ENCODE measurements at places on chromosomes 12 and 14.
A peak's percentile ranks its signal among the peaks of the same experiment; 100 is the strongest.

DNA sequence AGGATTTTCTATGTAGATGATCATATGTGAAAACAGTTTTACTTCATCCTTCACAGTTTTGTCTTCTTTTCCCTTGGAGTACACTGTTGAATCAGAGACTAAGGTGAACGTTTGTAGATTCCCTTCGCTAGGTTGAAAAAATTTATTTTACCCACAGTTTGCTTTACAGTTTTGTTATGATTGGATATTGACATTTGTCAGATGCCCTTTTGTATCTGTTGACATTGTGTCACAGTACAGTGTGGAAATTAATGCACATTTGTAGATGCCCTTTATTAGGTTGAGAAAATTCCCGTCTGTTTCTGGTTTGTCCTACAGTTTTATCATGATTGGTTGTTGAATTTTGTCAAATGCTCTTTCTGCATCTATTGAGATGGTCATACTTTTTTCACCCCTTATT, 13.3 kb downstream of the G2E3 start:
- DNase-seq = no peak

DNA sequence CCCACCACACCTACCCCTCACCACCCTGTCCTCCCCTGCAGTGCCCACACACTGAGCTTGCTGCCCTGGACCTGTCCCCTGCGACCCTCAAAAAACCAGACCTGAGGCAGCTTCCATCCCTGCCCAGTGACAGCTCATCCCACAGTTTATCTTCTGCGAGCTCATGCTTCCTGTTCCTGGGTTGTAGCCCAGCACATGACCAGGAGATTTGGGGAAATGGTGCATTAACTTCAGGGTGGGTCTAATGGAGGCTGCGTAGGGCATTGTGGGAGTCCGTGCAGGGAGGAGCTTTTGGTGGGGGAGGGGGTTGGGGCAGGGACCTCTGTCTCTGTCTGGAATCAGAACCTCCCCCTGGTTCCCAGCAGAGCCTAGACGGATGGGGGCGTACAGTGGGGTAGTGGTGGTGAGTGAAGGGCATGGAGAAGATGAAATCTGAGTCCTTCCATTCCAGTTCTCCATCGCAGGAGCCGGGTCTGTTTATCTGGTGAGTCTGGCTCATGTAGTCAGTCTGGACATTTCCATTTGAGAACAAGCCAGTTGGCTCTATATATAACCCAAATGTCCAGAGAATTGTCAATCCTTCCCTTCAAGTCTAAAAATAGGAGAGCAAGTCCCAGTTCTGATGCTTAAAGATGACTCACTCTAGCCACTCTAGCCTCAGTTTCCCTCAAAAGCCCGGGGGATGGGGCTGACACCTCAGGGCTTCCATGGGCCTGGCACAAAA, 270.9 kb downstream of the CACNA1C start:
- no peak for DNase-seq

GRCh38 chr12:29566441-29566840, 69.0 kb upstream of the OVCH1 start:
- DNase-seq = no peak

GRCh38 chr12:45540661-45541341, 188.7 kb upstream of the ARID2 start:
- DNase-seq = no peak

DNA sequence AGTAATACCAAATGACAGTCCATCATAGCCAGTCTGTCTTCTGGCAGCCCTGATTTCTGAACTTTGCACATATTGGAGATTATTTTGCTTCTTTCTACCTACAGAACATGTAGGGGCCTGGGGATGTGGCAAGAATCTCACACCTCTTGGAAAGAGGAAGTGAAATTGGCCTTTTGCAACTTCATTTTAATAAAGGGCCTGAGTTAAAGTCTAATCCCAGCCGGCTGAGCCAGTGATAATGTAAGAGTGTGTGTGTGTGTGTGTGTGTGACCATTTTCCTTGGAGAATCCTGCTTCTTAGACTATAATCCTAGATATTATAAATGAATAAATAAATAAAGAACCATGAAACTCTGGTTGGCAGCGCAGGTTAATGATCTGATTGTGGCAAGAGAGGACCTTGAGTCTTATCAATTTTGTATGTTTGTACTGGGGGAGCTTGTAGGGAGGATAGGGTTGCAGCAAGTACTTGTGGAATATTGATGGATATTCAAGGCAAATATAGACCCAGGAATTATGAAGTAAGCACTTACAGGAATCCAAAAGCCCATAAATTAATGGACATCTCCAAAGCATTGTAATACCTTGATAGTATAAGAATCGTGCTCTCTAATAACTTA, 233.2 kb upstream of the AMIGO2 start:
- DNase-seq = no peak

DNA sequence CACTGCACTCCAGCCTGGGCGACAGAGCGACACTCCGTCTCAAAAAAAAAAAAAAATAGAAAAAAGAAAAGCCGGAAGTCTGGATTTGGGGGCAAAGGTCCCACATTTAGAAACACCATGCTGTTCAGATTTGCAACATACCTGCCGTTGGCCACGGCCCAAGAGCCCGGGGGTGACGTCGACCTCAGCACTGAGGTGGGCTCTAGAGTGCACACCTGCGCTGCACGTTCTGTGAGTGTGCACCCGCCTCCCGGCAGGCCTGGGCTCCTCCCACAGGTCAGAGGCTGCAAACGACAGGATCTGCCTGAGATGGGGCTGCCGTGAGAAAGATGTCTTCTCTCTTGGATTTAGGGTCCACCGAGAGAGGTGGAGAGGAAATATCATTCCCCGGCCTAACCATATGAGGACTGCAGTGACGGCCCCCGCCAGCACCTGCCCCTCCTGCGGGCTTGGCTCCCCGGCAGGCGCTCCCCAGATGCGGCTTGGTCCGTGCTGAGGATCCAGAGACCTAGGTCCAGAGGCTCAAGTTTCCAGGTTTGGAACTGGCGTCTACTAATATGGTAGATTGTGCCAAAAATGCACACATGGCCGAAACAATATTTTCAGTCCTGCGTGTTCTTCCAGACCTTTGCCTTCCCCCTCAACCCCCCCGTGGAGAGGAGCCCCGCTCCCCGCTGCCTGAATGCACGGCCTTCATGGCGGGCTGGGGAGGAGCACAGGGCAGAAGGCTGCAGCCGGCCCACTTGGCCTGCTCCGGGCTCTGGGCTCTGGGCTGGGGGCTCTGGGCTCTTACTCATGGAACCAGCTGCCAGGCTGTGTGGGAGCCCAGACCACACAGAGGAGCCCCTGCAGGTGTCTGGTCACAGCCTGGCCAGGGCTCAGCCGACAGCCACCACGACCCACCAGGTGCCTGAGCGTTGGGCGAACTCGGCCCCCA, 58.8 kb upstream of the FBRSL1 start:
- DNase-seq = no peak

GRCh38 chr12:22130671-22131070, 84.7 kb downstream of the CMAS start:
- no peak for DNase-seq

DNA sequence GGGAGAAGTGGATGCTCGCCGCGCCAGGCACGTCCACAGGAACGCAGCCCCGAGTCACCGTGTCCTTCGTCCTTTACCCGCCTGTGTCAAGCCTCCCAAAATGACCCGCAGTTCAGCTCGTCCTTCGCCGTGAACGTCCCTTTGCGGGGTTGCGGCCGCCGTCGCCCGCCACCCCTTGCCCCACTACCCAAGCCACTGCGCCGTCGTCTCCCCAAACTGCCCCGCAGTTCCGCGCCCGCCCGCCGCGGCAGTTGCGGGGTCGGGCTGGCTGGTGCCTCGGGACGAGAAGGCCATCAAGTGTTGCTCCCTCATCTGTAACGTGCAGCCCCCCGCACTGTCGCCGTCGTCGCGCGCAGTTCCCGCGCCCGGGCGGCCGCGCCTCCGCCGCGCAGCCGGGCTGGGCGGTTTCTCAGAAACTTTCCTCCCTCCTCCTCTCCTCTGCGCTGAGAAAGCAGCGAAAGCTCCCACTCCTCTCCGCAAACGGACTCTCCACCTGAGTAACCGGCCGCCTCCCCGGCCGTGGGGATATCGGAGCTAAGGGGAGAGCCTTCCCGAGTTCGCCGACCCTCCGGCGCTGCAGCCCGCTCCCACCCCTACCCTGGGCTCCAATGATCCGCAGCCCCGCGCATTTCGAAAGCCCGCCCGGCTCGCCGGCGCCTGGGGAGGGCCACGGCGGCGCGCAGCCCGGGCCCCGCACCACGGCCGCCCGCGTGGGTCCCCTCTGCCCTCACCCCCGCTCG, 6.7 kb downstream of the CDKN1B start:
- peak; percentile 65 for DNase-seq

GRCh38 chr12:117111386-117111785, 12.2 kb upstream of the TESC start:
- DNase-seq = no peak

GRCh38 chr12:92987846-92988621, 58.9 kb upstream of the EEA1 start:
- peak; percentile 10 for DNase-seq

DNA sequence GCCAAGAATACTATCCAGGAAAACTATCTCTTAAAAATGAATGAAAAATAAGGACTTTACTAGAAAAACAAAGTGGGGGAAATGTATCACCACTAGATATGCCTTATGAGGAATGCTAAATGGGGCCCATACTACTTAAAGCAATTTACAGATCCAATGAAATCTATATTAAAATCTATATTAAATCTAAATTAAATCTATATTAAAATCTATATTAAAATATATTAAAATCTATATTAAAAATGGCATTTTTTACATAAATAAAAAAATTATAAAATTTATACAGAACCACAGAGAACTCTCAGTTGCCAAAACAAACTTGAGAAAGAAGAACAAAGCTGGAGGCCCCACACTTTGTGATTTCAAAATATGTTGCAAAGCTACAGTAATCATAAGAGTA, 234.5 kb downstream of the RPL10L start:
- no peak for DNase-seq

DNA sequence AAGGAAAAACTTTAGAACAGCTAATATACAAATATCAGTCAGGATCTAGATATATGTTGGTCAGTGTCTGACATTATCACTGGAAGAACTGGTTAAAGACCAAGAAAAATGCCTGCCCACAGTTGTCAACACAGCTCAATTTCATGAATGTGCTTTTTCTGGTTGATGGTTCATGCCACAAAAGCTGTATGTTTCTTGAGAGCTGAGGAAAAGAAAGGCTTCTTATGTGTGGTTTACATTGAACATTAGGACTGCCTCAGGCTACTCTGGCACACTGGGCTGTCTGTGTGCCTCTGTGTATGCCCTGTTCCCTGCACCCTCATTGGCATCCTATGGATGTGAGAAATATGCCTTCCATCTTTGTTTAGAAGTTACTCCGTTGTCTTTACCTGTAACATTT, 218.8 kb upstream of the RGS6 start:
- no peak for DNase-seq

DNA sequence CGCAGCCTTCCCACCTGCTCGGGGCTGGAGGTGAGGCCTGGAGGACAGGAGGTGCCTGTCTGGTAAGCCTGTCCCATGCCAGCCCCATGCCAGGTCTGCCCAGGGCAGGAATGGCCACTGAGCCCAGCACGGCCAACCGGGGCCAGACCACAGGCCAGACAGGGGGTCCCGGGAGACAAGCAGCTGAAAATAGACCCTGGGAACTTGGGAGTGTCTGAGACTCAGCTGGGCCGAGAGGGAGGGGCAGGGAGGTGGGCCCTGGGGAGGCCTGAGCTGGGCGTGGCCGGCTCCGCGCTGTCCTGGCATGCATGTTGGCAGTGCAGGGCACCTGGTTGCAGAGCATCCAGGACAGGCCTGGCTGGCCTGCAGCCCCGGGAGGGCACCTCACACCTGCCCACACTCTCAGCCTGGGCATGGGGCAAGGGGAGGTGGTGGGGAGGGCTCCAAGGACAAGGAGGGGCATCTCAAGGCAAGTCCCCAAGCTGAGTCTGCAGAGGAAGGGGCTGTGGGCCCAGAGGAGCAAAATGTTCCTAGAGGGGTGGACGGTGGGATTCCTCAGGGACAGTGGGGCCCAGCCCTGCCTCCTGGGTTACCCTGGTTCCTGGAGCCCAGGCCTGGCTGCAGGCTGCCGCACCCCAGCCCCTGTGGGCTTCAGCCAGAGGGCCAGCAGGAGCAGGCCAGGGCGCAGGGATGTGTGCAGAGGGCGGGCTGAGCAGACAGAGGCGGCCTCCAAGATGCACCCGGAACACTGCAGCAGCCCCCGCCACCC, 3.2 kb upstream of the CRIP1 start:
- no peak for DNase-seq

DNA sequence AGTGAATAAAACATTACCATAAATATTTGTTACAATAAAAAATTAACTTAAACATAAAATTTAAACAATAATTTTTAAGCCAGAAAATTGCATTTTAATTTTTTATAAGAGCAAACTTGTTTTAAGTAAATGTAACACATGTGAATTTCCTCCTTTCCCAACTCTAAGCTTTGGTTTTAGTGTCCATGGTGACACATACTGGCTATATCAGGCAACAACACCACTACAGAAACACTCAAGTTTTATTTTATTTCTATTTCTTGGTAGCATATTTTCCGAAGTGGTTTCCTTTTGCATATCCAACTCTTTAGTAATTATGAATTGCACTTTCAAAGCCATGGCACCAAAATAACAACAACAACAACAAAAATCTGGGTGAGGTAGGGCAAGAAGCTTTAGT, 2.2 kb downstream of the NELL2 start:
- no peak for DNase-seq

DNA sequence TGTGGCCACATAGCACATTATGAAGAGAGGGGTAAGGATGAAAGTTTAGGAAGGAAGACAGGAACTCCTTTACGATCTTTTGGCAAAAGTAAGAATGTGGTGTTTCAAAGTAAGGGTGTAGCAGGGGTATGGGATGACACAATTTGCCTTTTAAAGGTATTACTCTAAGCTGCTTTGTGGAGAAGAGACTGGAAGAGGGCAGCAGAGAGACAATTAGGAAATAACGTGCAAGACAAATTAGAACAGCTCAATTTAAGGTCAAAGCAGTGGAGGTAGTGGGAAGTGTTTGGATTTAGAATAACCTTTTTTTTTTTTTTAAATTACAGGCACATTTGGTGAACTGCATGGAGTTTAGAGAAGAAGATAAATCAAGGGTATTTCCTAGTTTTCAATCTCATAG, 342.6 kb downstream of the NOVA1 start:
- no peak for DNase-seq

DNA sequence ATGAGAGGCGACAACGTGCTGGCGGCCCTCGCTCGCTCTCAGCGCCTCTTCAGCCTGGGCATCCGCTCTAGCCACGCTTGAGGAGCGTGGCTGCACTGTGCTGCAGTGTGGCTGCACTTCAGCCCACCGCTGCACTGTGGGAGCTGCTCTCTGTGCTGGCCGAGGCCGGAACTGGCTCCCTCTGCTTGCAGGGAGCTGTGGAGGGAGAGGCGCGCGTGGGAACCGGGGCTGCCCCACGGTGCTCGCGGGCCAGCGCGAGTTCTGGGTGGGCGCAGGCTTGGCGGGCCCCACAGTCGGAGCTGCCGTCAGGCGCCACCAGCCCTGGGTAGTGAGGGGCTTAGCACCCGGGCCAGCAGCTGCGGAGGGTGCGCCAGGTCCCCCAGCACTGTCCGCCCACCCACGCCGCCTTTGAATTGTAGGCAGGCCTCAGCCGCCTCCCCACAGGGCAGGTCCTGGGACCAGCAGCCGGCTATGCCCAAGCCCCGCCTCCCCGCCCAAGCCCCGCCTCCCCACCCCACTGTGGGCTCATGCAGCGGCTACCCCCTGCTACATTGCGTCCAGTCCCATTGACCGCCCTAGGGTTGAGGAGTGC, 974.2 kb downstream of the FSCB start:
- DNase-seq = no peak

All from DND-41 (cell line).